ENCODE measurements at places on chromosomes 16 and 17.

DNA sequence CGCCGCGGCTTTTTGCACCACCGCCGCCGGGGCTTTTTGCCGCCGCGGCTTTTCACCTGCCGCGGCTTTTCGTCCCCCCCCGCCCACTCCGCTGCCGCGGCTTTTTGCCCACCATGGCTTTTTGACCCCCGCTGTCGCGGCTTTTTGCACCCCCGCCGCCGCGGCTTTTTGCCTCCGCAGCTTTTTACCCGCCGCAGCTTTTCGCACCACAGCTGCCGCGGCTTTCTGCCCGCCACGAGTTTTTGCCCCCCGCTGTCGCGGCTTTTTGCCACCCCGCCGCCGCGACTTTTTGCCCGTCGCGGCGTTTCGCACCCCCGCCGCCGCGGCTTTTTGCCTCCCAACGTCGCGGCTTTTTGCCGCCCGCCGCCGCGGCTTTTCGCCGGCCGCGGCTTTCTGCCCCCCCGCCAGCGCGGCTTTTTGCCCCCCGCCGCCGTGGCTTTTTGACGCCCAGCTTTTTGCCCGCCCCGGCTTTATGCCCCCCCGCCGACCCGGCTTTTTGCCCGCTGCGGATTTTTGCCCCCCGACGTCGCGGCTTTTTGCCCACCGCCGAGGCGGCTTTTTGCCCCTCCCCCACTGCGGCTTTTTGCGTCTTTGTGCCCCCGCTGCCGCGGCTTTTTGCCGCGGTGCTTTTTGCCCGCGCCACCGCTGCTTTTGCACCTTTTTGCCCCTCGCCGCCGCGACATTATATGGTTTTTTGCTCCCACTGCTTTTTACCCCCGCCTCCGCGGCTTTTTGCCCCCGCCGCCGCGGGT is 1343.6 kb downstream of the TP53TG3F start:
- no peak for DNase-seq

GRCh38 chr16:59535298-59535697 is 801.2 kb upstream of the GOT2 start:
- DNase-seq, result no peak

DNA sequence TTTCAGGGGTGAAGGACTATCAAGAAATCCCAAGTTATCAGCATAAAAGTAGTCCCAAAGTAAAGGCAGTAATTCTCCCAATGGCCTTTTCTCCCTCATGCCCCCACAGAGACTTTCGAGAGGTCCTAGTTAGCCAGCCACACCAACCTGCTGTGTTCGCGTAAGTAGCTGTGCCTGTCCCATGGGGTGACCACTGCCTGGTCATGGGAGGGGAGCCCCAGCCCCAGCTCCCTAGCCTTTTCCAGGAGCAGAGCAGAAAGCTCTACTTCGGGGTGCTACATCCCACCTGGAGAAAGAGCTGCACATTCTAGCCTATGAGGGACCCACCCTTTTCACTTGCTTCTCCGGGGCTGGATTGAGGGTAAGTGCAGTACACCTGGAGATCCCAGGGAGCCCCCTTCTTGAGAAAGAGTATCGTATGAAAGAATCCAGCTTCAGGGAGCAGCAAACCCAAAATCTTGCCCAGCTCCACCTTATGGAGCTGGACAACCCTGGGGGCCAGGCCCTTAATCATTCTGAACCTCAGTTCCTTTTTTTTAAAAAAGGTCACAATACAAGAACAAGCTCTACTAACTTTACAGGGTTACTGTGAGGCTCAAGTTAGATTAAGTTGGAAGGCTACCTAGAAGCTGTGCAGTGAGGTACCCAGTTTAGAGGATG is 8.6 kb upstream of the SOST start:
- DNase-seq, result no peak

DNA sequence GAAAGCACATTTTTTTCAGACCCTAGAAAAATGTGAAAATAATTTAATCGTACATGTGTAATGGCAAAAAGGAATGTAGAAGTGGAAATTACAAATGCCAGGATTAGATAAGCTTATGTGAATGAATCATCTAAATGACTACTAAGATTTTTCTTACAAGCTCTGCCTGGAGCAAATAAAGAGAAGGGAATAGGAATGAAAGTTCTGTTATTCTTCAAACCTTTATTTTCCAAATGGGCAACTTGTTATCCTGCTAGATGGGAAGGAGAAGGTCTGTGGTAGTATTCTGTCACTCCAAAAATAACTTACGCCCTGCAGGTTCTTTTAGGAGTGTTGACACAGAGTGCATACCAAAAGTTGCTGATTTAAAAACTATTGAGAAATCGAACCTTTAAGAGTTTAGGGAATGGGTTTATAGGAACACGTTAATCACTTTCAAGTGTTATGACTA is 9.7 kb downstream of the CTCF start:
- no peak for DNase-seq

GRCh38 chr17:79981661-79982101 is 54.0 kb downstream of the TBC1D16 start:
- no peak for DNase-seq

- DNase-seq, result no peak
Observed at GRCh38 chr17:6355196-6355595, 79.7 kb downstream of the AIPL1 start.

DNA sequence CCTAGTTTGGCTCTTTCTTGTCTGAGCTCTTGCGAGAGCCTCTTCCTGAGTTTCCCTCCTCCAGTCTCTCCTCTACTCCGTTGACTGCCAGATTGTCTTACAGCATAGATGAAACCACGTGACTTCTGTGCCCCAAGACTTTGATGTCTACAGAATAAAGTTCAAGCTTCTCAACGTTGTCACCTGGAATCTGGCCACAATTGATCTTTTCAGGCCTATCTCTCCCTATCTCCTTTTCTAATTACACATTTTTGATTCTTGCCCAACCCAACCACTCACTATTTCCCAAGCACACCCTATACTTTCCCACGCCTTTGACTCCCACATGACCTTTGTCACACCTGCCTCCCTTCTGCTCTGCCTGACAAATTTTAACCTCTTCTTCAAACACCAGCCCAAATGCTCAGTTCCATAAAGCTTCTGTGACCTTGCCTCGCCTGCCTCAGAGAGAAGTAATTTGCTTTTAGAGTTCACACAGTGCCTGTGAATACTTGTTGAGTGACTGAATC is 52.4 kb upstream of the PMFBP1 start:
- DNase-seq, result no peak

GRCh38 chr16:58001781-58002415 is 691 bp downstream of the USB1 start:
- DNase-seq, result no peak

GRCh38 chr17:69058165-69058564 is 2.6 kb downstream of the ABCA9 start:
- DNase-seq, result no peak

DNA sequence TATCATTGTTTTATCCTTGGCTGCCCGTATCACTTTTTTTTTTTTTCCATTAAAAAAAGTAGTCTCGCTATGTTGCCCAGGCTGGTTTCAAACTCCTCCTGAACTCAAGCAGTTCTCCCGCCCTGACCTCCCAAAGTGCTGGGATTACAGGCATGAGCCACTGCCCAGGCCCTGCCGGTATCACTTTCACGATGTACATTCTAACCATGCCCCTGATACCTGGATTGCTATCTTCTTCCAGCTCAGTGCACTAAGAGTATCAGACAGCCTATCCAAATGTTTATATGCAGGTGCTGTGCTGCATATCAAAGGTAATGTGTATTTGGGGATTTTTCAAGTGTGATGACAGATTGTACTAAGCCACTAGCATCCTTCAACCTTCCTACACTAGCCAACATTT is 14.2 kb downstream of the MOSMO start:
- no peak for DNase-seq

GRCh38 chr16:83532634-83533033 is 275.1 kb upstream of the HSBP1 start:
- no peak for DNase-seq

All from HuH-7.5 (cell line).